Transverse colon (tissue), 4 donors: ENCODE measurements at places on chromosomes 1 and 21. TPM values are rescaled to one million over a fixed set of nuclear protein-coding genes. Genes with fewer than 3 reads are reported as not detected.

SLC35F3 gene
- not detected for total RNA-seq

SERINC2 gene
- 189 TPM for total RNA-seq

PADI4 gene
- total RNA-seq, result not detected

S100A2 gene
- total RNA-seq, result not detected

DNA sequence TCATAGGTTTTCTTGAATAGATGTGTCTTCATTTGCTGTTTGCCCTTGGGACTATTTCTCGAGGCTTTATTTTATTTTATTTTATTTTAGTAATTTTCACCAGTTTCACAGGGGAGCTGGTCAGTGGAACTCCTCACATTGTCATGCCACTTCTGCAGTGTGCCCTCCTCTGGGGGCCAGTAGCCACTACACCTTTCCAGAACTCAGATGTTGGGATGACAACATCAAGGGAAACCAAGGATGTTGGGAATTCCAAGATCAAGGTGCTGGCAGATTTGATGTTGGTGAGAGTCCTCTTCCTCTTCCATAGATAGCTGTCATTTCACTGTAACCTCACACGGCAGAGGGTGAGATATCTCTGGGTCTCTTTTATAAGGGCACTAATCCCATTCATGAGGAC is 35.5 kb downstream of the SLC26A9 start:
- no peaks in the 10 kb centered on the region for H3K4me1 ChIP-seq
- no peak for DNase-seq
- H3K4me3 ChIP-seq, result no peak overlapping the region
- no peaks in the 10 kb centered on the region for H3K36me3 ChIP-seq
- H3K27ac ChIP-seq, result no peak overlapping the region

GRCh38 chr1:172902861-172903381 is 147.8 kb downstream of the TNFSF18 start:
- H3K27ac ChIP-seq, result no peak overlapping the region
- no peak overlapping the region for H3K4me3 ChIP-seq
- no peaks in the 10 kb centered on the region for H3K36me3 ChIP-seq
- DNase-seq, result no peak
- H3K27me3 ChIP-seq, result no peaks in the 10 kb centered on the region

GRCh38 chr1:55235722-55236121 is 20.6 kb upstream of the USP24 start:
- H3K27me3 ChIP-seq, result no peaks in the 10 kb centered on the region
- no peak for DNase-seq
- no peaks in the 10 kb centered on the region for H3K4me1 ChIP-seq
- H3K27ac ChIP-seq, result no peak overlapping the region
- no peak overlapping the region for H3K4me3 ChIP-seq

DNA sequence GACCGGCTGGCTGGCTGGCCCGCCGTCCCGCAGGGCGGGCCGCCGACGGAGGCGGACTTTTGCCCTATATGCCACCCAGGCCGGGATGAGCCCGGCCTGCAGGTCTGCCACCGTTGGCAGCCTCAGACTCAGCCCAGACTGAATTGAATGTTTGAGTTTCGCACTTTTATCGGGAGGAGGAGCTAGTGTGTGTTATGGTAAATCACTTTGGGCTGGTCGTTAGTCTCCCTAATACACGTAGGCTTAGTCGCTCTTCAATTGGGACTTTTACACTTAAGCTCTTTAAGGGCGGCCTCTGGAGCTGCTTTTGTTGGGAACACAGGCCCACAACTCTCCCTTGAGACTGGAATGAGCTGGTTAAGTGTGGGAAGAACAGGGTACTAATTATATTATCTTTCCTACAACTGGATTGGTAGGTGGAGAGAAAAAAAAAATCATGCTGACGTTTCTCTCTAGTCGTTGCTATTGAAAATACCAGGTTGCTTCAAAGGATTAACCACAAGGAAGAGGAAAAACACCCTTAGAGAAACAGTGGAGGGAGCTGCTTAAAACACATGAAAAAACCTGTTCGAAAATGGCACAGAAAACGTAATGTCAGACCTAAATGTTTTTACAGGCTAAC is 1.4 kb upstream of the IRF2BP2 start:
- H3K36me3 ChIP-seq, result no peaks in the 10 kb centered on the region
- no peak for DNase-seq
- no peaks in the 10 kb centered on the region for H3K27me3 ChIP-seq
- peak overlapping the region; percentile 100 for H3K27ac ChIP-seq

DNA sequence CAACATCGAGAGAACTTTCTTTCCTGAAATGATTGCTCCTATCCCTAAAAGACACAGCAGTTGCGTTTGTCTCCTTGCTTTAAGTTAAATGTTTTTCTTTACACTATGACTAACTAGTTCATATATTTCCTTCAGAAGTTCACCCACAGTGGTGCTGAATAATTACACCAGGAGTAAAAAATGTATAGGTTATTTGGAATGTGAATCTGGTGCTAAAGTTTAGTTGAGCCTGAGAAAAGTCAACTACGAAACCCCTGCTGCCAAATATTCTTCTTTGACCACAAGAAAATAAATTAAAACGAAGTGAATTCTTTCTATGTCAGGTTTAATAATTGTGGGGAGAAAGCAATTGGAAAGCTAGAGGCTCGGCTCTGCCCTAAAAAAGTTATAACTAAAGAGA is 52.8 kb downstream of the C4BPA start:
- no peak for DNase-seq
- H3K27ac ChIP-seq, result no peak overlapping the region
- no peaks in the 10 kb centered on the region for H3K36me3 ChIP-seq
- no peak overlapping the region for H3K4me3 ChIP-seq
- no peaks in the 10 kb centered on the region for H3K4me1 ChIP-seq

DNA sequence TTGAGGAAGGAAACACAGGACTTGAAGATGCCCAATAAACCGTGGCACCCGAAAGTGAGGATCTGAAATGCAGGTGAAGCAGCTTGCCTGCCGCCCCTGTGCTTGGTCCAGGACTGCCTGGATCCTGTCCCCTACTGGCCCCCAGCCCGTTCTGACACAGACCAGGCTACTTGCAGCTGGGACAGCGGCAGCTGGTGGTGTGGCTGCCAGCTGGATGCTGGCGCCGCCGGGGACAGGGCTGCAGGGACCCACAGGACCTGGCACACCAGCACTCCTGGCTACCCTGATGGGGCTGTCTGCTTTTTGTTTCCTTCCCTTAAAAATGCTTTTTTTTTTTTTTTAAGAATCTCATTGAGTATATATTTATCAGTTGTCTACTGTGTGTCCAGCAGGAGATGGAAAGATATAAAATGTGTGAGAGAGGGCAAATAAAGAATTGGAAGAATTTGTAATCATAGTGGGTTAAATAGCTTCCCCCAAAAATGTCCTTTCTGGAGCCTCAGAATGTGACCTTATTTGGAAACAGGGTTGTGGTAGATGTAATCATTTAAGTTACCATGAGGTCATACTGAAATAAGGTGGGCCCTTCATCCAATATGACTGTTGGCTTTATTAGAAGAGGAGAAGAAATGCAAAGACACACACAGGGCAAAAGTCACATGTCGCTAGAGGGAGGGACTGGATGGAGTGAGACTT is 165.6 kb downstream of the DSCAM start:
- DNase-seq, result no peak
- no peak overlapping the region for H3K27ac ChIP-seq
- no peaks in the 10 kb centered on the region for H3K36me3 ChIP-seq
- H3K27me3 ChIP-seq, result no peaks in the 10 kb centered on the region
- H3K4me3 ChIP-seq, result no peak overlapping the region

- H3K36me3 ChIP-seq, result no peaks in the 10 kb centered on the region
- no peak overlapping the region for H3K4me3 ChIP-seq
- peak; percentile 69 for DNase-seq
- H3K4me1 ChIP-seq, result no peaks in the 10 kb centered on the region
- no peaks in the 10 kb centered on the region for H3K27me3 ChIP-seq
Observed at GRCh38 chr1:181159451-181160140, 71.1 kb downstream of the IER5 start.

DNA sequence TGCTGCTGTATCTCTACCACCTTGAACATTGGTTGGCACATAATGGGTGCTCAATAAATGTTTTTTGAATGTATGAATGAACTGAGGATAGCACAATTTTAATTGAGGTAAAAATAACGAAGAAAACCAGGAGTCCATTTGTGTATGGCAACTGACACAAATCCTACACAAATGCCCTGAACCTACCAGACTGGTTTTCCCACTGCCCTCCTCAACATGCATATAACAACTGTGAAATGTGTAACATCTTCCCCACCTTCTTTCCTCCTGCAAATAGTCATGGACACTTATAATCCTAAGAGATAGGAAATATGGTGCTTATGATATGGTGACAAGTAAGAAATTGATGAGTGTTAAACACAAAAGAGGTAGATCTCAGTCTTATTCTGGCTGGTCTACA is 9.9 kb upstream of the LMO4 start:
- H3K4me1 ChIP-seq, result no peaks in the 10 kb centered on the region
- no peak overlapping the region for H3K27ac ChIP-seq
- no peak overlapping the region for H3K4me3 ChIP-seq
- H3K36me3 ChIP-seq, result no peaks in the 10 kb centered on the region
- no peaks in the 10 kb centered on the region for H3K27me3 ChIP-seq

DNA sequence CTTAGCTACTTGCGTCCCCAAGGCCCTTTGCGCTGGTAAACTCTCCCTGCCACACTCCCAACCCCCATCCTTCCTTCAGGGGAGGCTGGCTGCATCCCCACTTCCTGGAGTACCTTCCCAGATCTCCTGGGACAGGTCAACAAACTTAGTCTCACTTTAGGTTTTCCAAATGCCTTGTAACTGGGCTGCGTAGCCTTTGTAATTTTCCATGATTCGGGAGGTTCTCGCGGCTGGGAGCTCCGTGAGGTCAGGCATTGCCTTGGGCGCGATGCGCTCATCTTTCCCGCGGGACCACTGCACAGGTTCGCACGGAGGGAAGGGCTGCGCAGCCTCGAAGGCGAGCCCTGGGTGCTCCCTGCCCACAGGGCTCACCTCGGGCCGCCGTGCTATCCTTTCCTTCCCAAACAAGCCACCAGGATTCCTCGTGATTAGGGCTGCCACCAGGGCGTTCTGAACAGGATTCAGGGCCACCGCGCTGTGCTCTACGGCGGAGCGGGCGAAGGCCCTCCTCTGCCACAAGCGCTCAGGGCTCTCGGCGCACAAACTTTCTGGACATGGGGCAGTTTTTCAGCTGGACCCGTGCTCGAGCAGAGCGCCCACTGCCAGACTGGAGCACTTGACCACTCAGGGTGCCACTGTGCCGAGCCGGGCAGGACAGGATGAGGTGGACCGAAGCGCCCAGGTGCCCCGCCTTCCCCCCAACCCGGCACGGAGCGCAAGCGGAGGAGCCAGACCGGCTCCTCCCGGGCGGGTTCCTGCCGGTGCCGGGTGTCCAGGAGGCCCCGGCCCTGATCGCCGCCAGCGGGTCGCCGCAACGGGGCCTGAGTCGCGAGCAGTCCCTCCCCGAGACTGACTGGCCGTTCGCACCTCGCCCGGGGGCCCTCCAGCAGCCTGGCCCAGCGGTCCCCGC is 1.1 kb downstream of the TMPRSS2 start:
- no peaks in the 10 kb centered on the region for H3K36me3 ChIP-seq
- H3K4me1 ChIP-seq, result no peaks in the 10 kb centered on the region
- peak overlapping the region; percentile 93 for H3K27ac ChIP-seq
- peak; percentile 56 for DNase-seq
- peaks cover 40% of the 10 kb centered on the region for H3K27me3 ChIP-seq
- peak overlapping the region; percentile 83 for H3K4me3 ChIP-seq

DNA sequence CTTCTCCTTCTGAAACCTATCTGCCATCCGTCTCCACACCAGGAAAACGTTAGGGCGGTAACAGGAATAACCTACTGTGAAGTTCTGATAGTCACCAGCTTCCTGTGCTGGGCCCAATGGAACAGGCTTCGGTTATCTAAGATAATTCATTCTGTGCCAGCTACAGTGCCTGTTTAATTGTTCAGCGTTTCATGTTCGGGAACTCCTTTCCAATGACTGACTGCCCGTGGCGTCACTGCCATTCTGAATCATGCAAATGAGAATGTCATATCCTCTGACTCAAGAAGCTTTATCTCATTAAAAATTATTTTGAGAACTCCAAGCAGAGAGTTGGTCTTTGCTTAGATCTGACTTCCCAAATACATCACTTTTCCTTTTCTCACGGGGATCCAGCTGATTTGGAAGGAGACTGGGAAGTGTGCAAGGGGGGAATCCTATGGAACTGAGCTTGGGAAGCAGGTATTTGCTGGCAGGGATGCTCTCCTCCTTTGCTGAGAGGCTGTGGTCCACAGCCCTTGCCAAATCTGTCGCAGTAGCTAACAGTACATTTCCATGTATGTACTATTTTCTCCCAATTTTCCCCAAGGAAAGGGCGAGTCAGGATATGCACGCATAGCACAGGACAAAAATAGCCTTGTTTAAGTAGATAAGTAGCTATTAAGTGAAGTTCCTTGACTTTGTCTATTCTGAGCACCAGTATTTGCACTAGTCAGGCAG is 358.7 kb downstream of the LTN1 start:
- H3K27me3 ChIP-seq, result no peaks in the 10 kb centered on the region
- peaks cover 6% of the 10 kb centered on the region for H3K4me1 ChIP-seq
- no peak overlapping the region for H3K4me3 ChIP-seq
- DNase-seq, result no peak

- no peaks in the 10 kb centered on the region for H3K4me1 ChIP-seq
- H3K27me3 ChIP-seq, result peaks cover 30% of the 10 kb centered on the region
- no peaks in the 10 kb centered on the region for H3K36me3 ChIP-seq
- H3K27ac ChIP-seq, result no peak overlapping the region
- no peak overlapping the region for H3K4me3 ChIP-seq
Observed at GRCh38 chr1:29892247-29892646, 655.9 kb downstream of the PTPRU start.
